ENCODE measurements at places on chromosomes 7 and 10. TPM values are rescaled to one million over a fixed set of nuclear protein-coding genes. Genes with fewer than 3 reads are reported as not detected.

GRCh38 chr10:79313320-79313719 is 33.9 kb upstream of the PPIF start:
- no peak for DNase-seq

DNA sequence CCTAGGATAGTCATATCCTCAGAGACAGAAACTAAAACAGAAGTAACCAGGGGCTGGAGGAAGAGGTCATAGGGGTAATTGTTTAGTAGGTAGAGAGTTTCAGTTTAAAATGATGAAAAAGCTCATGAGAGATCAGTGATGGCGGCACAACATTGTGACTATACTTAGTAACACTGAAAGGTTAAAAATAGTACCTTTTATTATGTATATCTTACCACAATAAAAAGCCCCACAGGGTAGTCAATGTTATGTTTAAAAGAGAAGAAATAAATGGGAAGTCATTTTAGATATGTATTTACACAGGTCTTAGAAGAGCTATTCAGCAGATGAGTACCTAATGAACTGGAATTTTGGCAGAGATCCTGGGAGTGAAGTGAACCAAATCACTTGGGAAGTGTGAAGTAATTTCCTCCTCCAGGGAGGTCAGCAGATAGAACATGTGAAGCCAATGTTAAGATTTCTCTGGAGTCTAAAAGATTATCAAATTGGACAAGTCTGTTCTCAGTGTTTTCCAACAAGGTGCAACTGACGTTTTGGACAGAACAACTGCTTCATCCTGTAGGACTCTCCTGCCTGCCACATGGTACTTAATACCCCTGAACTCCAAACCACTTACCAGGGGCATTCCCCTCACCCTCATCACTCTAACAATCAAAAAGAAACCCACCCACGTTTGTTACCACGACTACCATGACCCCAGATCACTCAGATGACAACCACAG is 6.4 kb downstream of the CDCA7L start:
- DNase-seq = no peak

- no peak for DNase-seq
These were observed 41.9 kb downstream of the SEMA3C start for GRCh38 chr7:80876894-80877414.

- DNase-seq = no peak
These were observed 34.8 kb upstream of the SDK1 start for GRCh38 chr7:3266240-3266639.

DNA sequence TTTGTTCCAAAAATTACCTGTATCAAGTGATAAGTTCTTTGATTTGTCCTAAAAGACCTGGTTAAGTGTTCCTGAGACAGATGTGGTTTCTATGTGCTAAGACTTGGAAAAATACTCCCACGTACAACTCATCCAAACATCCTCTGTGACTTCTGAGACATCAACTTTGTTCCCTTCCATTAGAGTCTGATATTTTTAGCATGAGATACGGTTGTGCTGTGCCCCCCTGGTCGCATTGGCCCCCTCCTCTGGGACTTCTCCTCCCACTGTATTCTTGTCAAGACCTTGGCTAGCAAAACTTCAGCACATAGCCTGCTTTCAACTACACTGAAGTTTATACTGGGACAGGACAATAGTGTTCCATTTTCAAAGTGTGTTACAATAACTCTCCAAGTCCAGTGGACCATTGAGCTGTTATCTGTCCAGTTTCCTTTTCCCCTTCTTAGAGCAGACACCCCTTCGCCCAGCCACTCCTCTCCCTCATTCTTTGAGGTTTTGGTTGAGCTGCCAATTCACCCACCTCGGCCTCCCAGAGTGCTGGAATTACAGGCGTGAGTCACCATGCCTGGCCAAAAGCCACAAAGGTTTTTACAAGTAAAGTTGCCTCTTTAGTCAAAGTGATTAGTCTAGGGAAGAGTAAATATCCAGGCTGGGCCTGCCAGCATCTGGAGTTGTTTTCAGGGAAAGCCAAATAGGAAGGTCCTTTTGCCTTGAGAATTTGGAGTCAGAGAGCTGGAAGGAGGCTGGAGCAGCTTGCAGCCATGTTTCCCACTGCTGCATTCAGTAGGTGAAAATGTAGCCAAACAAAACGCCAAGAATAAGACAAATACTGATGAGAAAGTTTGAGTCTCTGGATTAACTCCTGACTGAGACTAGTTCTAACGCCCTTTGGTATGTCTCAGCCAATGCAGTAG is 17.8 kb upstream of the PDLIM1 start:
- peak; percentile 46 for DNase-seq

- DNase-seq = no peak
These were observed 202.8 kb upstream of the AKR1E2 start for GRCh38 chr10:4623200-4623599.

- DNase-seq = no peak
These were observed 35.2 kb downstream of the LSMEM1 start for GRCh38 chr7:112515989-112516388.

GRCh38 chr10:29849126-29849833 is 210.1 kb downstream of the JCAD start:
- DNase-seq = peak; percentile 67

The PON2 gene
- 17.8 TPM for total RNA-seq

The GNG11 gene
- total RNA-seq = 1.9 TPM

The SLC13A1 gene
- not detected for total RNA-seq

The LSM5 gene
- 5.9 TPM for total RNA-seq

The MYL10 gene
- total RNA-seq = not detected

The ACTR3C gene
- 26.4 TPM for total RNA-seq

The CLRN3 gene
- not detected for total RNA-seq

All from hematopoietic multipotent progenitor cell (in vitro differentiated cells).